ENCODE measurements at places on chromosomes 7 and 10.

DNA sequence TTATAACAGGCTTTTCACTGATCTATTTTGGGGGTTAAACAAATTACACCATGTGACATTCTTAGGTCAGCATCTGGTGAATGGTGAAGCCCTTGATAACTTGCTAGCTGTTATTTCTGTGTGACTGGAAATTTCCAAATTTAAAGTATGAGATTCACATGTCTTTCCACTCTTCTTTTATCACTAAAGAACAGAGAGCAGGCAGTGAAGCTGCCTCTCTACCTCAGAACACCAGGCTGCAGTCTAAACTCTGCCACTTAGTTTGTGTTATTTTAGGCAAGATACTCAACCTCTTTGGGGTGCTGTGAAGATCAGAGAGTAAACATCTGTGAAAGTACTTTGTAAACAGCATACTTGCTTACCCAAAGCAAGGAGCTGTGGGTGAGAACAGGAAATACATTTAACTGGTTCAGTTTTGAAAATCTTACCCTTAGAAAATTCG is 15.5 kb upstream of the SP4 start:
- no peak for DNase-seq

GRCh38 chr10:42969147-42969546 is 107.7 kb upstream of the RET start:
- no peak for DNase-seq

DNA sequence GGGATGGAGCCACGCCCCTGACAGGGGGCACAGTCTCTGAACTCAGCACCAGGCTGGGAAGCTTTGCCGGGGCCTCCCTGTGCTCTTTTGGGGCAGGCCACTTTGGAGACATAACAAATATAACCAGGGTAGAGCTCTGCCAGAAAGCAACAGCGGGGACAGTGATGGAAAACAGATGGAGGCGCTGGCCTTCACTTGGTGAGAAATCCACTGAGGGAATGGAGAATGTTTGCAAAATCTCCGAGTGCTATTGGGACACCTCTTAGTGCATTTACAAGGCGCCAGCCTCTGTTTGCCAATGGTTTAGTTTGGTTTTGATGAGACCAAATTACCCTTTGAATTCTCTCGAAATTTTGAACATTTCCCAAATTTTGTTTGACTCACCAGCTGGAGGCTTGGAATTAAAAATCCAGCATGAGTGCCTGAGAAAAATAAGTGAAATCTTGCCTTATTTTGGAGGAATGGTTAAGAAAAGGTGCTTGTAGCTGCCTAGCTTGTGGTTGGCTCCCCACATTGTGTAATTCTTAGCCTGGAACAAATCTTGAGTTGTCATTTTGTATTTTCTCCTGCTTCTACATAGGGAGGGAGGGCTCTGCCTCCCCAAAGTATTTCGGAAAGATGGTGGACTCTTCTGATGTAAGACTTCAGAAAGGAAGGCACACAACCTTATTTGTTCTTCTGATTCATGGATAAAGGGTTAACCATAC is 980.5 kb downstream of the LRMDA start:
- no peak for DNase-seq

DNA sequence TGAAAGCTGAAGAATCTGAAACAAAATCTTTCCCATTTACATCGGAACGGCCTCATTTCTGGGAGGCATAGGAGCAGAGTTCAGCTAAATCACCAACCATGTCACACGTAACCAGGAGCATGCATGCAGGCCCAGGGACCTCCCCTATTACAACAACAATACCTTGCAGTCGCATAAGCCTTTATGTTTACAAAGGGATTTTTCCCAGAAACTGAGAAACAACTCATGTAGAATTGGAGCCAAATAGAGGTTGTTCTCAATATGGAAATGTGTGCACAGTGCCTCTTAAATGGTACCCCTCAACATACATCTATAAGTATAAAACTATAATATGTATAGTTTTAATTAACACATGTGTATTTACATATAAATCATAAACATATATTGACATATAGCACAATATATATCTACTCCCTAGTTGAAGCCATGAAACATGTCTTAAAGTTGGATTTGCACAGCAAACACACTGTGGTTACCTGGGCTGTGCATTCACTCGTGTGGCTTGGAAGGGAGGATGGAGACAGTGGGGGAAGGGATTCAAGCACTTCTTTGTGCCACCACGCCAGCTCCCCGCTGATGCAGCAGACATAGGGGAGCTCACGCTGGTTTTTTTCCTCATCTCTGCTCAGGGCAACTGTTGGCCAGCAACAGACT is 35.0 kb upstream of the DGKI start:
- no peak for DNase-seq

- no peak for DNase-seq
These were observed 198.6 kb downstream of the TMEM178B start for GRCh38 chr7:141272417-141272816.

- DNase-seq = no peak
These were observed 403.7 kb downstream of the GALNT17 start for GRCh38 chr7:71535616-71536015.

- no peak for DNase-seq
These were observed 3.1 kb upstream of the ZNF12 start for GRCh38 chr7:6709808-6710207.

DNA sequence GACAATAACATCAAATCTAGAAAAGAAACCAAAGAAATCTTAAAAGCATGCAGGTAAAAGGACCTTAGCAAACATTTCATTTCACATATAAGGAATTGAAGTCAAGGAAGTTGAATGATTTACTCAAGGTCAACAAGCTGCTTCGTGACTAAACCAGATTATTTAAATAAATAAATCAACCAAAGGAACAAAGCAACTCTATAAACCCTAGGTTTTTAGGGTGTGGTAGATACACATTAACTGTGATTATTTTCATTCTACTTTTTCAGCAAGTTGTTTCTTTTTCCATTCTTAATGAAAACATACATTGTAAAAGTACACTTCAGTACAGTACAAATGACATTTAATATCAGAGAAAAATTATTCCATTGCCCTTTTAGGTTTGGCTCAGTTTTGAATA is 382.0 kb upstream of the STEAP1 start:
- DNase-seq = no peak

DNA sequence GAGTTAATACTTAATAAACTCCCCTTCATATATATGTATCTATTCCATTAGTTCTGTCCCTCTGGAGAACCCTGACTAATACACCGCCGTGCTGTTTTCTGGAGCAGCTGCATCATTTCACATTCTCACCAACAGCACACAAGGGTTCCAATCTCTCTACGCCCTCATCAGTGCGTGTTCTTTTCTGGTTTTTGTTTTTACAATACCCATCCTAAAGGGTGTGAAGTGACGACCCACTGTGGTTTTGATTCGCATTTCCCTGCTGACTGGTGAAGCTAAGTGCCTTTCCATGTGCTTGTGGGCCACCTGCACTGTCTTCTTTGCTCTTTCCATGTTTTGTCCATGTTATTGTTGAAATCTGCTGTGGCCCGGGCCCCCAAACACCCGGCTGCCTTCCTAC is 11.0 kb upstream of the INSIG1 start:
- DNase-seq = no peak

- DNase-seq = no peak
These were observed 312.4 kb downstream of the CACNA2D1 start for GRCh38 chr7:82131215-82131614.

GRCh38 chr7:107661081-107661864 is 645 bp downstream of the SLC26A4 start:
- no peak for DNase-seq
